A549 (cell line): ENCODE measurements at places on chromosomes 7 and 10. TPM values are rescaled to one million over a fixed set of nuclear protein-coding genes. Genes with fewer than 3 reads are reported as not detected.

Gene CALML3
- not detected in 3 replicates for polyA plus RNA-seq

DNA sequence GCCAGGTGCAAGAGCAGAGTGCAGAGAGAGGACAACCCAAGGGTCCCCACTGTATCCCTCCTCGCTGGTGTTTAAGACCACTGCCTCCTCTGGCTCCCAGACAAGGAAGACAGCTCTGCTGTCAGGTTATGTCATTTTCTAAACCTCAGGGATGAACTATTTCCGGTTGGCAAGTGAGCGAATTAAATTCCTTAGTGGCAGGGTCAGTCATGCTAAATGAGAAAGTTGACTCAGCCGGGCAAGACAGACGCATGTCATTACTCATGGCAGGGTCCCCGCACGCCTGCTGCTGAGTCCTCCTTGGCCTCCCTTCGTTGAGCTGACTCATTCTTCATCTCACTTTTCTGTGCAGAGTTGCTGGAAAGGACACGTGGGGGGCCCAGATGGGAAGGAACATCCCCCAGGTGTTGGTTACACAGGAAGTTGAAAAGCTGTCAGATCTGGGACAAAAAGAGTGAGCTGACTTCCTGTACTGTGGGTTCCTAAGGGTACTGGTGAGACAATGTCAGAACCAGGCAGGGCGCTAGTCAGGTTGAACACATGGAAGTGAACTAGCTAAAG, 47.1 kb upstream of the UCN3 start:
- DNase-seq, result peak; percentile 76

DNA sequence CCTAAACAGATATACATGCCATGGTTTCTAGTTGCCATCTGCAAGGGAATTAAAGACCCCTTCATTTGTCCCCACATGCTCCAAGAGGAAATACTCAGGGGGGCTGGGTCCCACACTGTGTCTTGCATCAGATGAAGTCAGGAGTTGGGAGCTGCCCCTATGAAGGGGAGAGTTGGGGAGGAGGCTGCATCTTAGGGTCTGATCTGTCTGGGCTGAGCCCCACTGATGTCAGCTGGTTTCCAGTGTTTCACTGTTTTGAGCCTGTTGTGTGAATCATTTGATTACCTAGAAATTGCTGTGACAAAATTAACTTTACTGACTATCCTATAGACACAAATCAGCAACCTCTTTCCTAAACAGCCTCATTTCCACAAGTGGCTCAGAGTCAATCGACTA, 4.9 kb upstream of the ADCY1 start:
- no peak for DNase-seq

- DNase-seq, result no peak
These were observed 76.8 kb upstream of the RPA3 start for GRCh38 chr7:7795203-7795602.

- no peak for DNase-seq
These were observed 164.0 kb downstream of the CHRM2 start for GRCh38 chr7:137032436-137032835.
